ENCODE measurements at places on chromosomes 3 and 15.
A peak's percentile ranks its signal among the peaks of the same experiment; 100 is the strongest.

- DNase-seq: no peak
Measured at GRCh38 chr3:70996082-70996481, 587.4 kb downstream of the FOXP1 start.

DNA sequence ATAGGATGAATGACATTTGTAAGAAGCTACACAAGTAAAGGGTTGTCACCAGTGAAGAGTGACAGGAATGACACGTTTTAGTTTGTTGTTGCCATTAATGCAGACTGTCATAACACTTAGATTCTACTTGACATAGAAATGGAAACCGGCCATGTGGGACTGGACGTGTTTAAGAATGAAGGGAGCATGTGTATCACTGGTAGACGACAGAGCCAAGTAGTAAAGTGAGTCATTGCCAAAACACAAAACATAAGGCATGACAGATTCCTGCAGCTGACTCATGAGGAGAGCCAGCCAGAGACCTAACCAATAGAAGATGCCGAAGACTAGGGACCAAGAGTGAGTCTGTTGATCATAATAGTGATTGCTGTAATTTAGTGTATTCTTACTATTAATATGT is 106.2 kb upstream of the PLAAT1 start:
- DNase-seq: peak; percentile 86

DNA sequence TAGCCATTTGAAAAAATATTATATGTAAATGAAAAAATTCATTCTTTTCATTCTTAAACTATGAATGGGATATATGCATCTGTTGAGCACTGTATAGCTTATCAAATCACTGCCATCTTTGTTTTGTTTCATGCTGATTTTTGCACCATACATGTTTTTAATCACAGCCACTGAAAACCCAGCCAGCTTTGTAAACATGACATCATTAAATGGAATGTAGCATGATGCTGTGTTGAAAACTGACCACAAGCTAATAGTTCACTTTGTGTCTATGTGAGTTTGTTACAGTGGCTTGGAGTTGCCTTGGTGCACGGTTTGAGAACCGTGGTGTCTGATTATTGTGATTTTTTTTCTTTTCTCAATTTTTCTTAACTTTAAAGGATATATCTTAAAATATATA is 75.7 kb downstream of the GMPS start:
- DNase-seq: peak; percentile 78

DNA sequence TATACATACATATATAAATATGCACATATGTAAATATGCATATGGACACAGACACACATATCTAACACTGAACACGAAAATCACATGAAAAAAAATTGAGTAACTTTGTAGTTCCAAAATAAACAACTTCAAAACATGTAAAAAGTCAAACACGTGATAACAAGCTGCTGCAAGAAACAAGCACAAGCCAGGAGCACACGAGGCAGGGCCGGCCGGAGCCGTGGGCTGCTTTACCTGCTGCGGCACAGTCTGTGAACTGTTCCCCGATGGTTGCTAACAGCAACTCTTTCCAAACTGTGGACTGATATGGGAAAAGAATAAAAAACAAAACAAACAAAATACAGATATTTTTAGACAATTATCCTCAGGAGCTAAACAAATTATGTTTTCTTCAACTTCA is 31.6 kb downstream of the EIF4E3 start:
- DNase-seq: no peak

DNA sequence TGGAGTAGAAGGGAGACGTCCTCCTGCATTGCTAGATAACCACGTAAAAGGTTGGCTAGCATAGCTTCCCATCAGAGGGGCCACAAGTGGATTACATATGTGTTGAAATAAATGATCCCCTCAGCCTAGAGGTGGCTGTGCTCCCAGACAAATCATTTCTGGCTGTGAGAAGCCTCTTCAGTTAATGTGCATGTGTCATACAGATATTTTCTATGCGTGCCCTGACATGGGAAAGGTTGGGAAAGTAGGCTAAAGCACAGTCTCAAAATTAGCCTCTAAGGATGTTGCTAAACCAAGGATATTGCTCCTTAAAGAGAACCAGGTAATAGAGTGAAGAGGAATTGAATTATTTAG is 17.8 kb downstream of the USP3 start:
- no peak for DNase-seq

DNA sequence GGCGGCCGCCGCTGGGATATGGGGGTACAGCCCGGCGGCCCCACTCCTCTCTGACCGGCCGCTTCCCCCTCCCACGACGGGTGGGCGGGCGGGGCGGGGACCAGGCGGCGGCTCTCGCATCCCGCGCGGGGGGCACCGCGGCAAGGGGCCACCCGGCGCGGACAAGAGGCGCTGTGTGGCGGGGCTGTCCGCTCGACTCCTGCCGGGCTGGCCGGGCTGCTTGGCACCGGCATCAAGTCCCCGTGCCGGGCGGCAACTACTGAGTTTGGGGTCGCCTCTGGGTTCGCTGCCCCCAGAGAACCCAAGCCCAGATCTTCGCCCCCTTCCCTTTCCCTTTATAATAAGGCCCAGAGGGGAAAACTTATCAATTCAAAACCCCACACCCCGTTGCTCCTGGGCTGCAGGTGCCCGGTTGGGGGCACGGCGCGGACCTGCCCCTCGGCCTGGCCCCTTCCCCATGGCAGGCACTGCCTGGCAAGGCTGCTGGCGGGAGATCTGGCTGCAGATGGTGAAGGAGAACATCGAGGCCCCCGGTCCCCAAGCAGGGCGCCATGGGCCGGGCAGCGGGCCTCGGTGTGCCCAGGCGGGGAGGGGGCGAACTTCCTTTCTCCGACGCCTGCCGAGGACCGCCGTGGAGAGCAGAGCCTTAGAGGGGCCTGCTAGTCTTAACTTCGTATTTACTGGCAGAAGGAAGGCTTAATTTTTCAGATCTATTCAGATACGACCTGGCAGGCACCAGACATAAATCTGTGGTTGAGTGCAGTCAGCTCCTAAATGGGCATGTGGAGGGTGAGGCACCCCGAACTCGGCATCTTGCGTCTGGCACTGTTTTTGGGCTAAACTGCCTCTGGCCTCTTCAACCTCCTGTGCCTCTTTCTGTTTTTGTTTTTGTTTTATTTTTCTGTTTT is 911 bp downstream of the APBA2 start:
- no peak for DNase-seq

GRCh38 chr3:22371607-22372291 is 620.7 kb upstream of the ZNF385D start:
- no peak for DNase-seq

DNA sequence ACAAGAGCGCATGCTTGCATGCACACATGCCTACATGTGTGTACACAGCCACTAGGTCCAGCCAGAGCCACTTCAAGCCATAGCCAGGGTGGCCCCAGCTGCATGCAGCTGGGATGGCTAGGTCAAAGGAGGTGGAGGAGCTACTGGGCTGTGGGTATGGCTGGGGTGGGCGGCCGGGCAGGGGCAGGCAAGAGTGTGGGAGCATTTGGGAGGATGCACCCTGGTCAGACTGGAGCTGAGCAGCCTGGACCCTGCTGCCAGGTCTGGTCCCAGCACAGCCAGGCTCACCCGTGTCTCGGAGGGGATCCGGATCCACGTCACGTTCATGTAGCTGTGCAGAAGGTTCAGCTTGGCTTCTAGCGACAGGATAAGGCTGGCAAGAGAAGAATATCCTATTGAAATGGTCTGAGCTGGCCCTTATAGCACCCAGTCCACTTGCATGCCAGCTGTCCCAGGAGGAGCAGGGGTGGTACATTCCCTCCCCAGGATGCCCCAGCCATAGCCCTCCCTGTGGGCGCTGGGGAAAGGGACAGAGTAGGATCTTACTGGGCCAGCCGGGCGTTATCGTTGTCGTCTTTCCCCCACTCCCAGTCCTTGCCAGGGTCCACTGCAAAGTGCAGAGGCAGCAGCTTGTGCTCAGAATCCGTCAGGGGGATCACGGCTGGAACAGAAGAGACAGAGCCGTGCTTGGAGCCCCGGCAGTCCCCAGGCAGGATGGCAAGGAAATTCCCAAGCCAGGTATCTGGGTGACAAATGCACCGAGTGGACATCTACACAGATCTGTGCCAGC is 160.5 kb downstream of the KLF13 start:
- DNase-seq: no peak

DNA sequence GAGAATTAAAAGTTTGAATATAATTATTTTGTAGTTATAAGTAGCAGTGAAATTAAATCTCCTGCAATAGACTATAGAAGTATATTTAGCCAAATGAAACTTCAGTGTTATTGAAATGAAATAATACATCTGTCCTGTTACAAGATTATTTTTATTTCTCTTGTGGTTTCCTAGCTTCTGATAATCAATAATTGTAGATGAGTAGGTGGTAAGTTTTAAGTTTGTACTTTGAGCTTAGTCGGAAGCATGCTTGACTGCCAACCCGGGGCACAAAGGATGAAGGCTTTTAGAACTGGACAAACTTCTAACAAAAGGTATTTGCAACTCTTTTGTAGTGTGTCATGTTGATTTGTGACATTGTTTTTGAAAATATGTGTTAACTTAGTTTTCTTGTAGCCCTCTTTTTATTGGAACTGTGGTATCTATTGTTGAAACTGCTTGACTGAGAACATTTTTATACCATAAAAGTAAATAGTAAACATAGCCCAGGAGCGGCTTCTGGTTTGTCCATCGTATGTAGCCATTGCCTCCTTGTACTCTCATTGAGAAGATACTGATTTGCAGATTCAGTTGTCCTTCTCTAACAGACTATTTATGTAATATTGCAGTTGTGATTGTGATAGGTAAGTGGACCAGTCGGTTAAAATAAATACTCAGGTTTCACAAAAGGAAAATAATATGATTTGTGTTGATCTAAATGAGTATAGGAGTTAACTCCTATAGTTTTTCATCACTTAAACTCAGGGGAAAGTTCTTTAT is 2.9 kb downstream of the CTNNB1 start:
- DNase-seq: no peak

GRCh38 chr3:52190294-52191074 is 7.5 kb upstream of the ALAS1 start:
- peak; percentile 71 for DNase-seq

GRCh38 chr3:42081838-42082473 is 9.2 kb upstream of the TRAK1 start:
- DNase-seq: no peak

DNA sequence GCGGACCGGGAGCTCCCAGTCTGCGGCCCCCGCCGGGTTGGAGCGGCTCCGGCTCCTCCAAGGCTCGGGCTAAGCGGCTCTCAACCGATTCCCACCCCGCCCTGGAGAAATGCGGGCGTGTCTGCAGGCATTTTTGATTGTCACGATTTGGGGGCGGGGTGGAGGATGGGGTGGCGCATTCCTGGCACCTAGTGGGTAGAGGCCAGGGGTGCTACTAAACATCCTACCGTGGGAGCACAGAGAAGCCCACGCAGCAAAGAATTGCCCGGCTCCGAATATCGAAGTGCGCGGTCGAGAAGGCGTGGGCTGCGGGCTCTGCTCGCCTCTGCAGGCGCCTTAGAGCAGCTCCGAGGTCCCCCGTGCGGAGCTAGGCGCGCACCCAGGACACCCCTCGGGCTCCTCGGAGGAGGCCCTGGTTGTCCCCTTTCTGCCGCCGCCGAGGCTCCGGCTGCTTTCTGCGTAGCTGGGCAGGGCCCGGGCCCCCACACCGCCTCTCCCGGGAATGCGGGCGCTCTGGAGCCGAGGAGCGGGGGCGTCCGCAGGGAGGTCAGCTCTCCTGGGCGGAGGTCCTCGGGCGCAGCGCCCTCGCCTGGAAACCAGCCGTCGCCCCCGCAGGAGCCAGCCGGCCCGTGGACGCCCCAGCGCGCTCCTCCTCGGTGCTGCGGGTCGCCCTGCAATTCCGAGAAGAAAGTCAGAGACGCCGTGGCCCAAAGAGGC is 16.5 kb upstream of the LAMP3 start:
- DNase-seq: peak; percentile 21

GRCh38 chr15:36958606-36959005 is 141.7 kb downstream of the MEIS2 start:
- no peak for DNase-seq

GRCh38 chr15:23503980-23504379 is 56.9 kb upstream of the GOLGA6L2 start:
- no peak for DNase-seq

DNA sequence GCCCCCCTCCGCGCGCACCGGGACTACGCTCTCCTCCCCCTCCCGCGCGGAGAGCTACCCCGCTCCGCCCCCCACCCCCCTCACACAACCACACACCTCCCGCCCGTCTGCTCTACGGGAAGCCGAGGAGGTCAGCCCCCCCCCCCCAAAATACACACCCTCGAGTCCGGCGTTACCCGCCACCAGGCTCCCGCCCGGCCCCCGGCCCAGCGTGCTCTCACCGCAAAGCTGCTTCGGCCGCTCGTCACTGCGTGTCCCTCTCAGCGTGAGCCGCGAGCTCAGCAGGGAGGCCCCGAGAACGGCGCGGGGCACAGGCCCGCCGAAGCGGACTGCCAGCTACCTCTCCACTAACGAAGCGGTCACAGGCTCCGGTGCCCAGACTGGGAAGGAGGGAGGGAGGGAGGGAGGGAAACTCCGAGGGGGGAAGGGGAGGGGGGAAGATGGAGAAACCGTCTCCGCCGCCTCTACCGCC is 252 bp downstream of the SIN3A start:
- DNase-seq: no peak

GRCh38 chr15:40337597-40337996 is 3.1 kb downstream of the CCDC9B start:
- DNase-seq: no peak

DNA sequence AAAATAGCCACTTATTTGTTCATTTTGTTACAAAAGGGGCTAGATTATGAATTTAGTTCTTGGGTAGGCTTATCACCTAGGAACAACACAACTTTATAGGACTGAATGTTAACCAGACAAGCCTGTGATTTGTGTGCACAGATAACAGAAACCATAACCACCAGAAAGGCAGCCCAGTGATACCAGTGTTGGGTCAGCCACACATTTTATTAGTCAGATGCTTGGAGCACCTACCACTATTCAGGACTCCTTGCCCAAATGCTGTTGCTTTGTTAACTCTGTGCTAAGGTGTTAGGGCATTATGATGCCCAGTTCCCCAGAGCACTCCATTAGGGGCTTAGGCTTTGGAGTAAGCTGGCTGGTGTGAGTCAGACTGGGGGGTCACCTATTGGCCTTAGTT is 22.5 kb downstream of the PLCL2 start:
- no peak for DNase-seq

DNA sequence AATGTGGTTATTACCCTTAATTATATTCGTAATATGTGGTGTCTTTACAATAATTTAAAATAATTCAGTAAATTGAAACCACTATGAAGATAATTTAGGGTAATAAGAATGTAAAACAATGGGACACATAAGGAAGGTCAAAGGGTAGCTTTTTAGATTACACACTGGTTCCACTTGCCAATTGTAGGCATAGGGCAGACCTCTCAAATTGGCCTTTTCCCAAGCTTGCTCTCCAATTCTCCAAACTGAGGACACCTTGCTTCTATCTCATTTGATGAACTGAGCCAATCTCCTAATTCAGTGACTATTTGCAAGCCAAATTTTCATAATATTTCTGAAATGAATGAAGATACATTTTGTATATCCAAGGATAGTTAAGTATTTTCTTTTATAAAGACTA is 151.4 kb downstream of the ARPP21 start:
- no peak for DNase-seq

GRCh38 chr15:79090487-79091203 is at the start of gene RASGRF1:
Gene RASGRF1 (minus strand): TSS chr15:79090780. CDS start chr15:79090498, 282 bp downstream.
- DNase-seq: no peak

- DNase-seq: no peak
Measured at GRCh38 chr3:129911261-129911861, 17.9 kb upstream of the TMCC1 start.

- DNase-seq: no peak
Measured at GRCh38 chr3:15198686-15199085, 7.4 kb upstream of the CAPN7 start.

- DNase-seq: peak; percentile 54
Measured at GRCh38 chr15:83380682-83381081, 66.5 kb upstream of the SH3GL3 start.

Measured in AG08395 (cell line).